Immature natural killer cell (primary cell): ENCODE measurements at places on chromosomes 2 and 18.

- no peaks in the 10 kb centered on the region for H3K27me3 ChIP-seq
- DNase-seq, result no peak
- H3K4me3 ChIP-seq, result no peak overlapping the region
- no peak overlapping the region for H3K27ac ChIP-seq
- no peaks in the 10 kb centered on the region for H3K4me1 ChIP-seq
- peaks cover 30% of the 10 kb centered on the region for H3K36me3 ChIP-seq
Measured at GRCh38 chr2:229798446-229799155, 84.2 kb upstream of the DNER start.

- H3K4me1 ChIP-seq, result no peaks in the 10 kb centered on the region
- peaks cover 1% of the 10 kb centered on the region for H3K27me3 ChIP-seq
- no peak overlapping the region for H3K4me3 ChIP-seq
- H3K27ac ChIP-seq, result no peak overlapping the region
- DNase-seq, result no peak
Measured at GRCh38 chr2:164671664-164672396, 50.5 kb upstream of the GRB14 start.

- no peak overlapping the region for H3K4me3 ChIP-seq
- peak; percentile 1 for DNase-seq
- no peaks in the 10 kb centered on the region for H3K27me3 ChIP-seq
- no peaks in the 10 kb centered on the region for H3K4me1 ChIP-seq
- H3K27ac ChIP-seq, result no peak overlapping the region
Measured at GRCh38 chr2:57516698-57517340, 529.8 kb upstream of the VRK2 start.

DNA sequence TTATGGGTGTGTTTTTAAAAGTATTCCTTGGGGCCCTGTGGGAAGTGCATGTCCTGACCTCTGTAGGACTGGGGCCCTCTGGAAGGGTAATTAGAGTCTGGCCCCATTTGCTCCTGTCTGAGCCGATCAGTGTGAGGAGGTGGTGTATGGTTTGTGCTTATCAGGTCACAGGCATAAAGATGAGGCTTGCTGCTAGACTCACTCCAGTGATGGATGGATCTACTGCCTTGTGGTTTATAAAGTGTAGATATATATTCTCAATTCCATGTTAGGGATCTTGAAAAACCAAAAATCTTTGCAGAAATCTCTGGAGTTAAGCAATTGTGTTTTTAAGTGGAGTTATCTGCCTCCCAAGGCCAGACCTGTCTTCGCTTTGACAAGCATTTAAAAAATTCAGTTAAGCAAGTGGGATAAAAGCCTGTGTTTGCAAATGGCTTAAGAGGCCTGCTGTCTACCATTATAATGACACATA, 182.4 kb downstream of the PTPRM start:
- no peak overlapping the region for H3K4me3 ChIP-seq
- peaks cover 7% of the 10 kb centered on the region for H3K27me3 ChIP-seq
- H3K27ac ChIP-seq, result no peak overlapping the region
- no peak for DNase-seq

DNA sequence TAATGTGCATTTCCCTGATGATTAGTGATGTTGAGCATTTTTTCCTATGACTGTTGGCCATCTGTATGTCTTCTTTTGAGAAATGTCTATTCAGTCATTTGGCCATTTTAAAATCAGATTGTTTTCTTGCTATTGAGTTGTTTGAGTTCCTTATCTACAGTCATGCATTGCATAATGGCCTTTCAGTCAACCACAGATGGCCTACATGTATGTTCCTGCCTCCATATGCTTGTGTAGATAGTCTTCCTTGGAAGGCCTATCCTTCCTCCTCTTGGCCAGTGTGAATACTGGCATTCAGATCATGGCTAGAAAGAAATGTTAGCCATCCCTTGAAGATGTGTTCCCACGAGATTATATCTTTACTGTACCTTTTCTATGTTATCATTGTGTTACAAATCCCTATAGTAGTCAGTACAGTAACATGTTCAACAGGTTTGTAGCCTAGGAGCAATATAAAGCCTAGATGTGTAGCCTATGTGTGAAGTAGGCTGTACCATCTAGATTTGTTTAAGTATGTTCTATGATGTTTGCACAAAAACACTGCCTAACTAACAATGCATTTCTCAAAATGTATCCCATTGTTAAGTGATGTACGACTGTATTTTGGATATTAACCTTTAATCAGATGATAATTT, 65.6 kb upstream of the CD302 start:
- no peak for DNase-seq
- H3K4me3 ChIP-seq, result no peak overlapping the region
- no peak overlapping the region for H3K27ac ChIP-seq
- H3K4me1 ChIP-seq, result no peaks in the 10 kb centered on the region
- H3K36me3 ChIP-seq, result peaks cover 51% of the 10 kb centered on the region
- H3K27me3 ChIP-seq, result no peaks in the 10 kb centered on the region

DNA sequence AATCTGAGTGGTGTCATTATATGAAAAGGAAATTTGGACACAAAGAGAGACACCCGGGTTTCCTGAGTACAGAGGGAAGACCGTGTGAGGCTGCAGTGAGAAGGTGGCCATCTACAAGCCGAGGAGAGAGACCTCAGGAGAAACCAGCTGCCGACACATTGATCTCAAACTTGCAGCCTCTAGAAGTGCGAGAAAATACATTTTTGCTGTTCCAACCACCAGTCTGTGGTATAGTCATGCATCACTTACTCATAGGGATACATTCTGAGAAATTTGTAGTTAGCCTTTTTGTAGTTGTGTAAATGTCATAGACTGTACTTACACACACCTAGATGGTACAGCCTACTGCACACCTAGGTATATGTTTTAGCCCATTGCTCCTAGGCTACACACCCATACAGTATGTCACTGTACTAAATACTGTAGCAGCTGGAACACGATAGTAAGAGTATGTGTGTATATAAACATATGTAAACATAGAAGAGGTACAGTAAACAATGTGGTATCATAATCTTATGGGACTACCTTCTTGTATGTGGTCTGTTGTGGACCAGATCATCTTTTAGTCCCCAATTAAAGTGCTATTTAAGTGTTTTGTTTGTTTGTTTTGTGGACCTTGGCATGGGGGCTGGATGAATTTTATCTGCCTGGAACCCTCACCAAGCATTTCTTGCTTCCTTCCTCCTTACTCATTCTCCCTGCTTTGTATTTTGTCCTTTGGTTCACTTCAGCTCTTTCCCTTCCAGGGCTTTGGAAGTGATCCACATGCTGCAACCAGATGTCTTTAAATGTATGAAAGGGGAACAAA, 38.3 kb upstream of the SESTD1 start:
- H3K27me3 ChIP-seq, result no peaks in the 10 kb centered on the region
- H3K4me3 ChIP-seq, result peak overlapping the region; percentile 66
- peak; percentile 40 for DNase-seq
- no peak overlapping the region for H3K27ac ChIP-seq
- no peaks in the 10 kb centered on the region for H3K36me3 ChIP-seq

- DNase-seq, result no peak
- no peak overlapping the region for H3K4me3 ChIP-seq
- no peaks in the 10 kb centered on the region for H3K36me3 ChIP-seq
- no peaks in the 10 kb centered on the region for H3K4me1 ChIP-seq
- H3K27me3 ChIP-seq, result peaks cover 8% of the 10 kb centered on the region
- H3K27ac ChIP-seq, result no peak overlapping the region
Measured at GRCh38 chr2:167729911-167730310, 517.5 kb downstream of the STK39 start.

DNA sequence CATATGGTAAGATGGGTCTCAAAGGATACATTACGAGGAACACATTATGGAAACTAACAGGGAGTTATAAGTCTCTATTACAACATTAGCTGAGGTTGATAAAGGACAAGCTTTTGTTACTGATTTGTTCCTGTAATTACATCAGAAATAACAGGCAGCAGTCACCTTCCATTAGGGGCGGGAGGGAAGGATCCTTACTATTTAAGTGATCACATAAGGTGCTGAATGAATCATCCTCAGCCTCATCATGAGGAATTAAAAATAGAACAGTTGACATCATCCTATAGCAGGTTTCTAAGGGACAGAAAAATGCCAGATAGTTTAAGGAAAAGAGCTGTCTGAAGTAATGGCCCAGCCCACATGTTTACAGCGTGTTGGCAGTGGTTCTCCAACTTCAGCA, 86.9 kb upstream of the MGAT5 start:
- H3K36me3 ChIP-seq, result no peaks in the 10 kb centered on the region
- H3K27ac ChIP-seq, result no peak overlapping the region
- no peaks in the 10 kb centered on the region for H3K27me3 ChIP-seq
- DNase-seq, result no peak

- H3K27me3 ChIP-seq, result peaks cover 19% of the 10 kb centered on the region
- no peak overlapping the region for H3K27ac ChIP-seq
- no peaks in the 10 kb centered on the region for H3K36me3 ChIP-seq
Measured at GRCh38 chr2:38178556-38179419, 102.8 kb upstream of the CYP1B1 start.

- peaks cover 33% of the 10 kb centered on the region for H3K4me1 ChIP-seq
- H3K27me3 ChIP-seq, result peaks cover 1% of the 10 kb centered on the region
- DNase-seq, result no peak
- no peaks in the 10 kb centered on the region for H3K36me3 ChIP-seq
Measured at GRCh38 chr2:25313711-25314513, 27.8 kb downstream of the DNMT3A start.

DNA sequence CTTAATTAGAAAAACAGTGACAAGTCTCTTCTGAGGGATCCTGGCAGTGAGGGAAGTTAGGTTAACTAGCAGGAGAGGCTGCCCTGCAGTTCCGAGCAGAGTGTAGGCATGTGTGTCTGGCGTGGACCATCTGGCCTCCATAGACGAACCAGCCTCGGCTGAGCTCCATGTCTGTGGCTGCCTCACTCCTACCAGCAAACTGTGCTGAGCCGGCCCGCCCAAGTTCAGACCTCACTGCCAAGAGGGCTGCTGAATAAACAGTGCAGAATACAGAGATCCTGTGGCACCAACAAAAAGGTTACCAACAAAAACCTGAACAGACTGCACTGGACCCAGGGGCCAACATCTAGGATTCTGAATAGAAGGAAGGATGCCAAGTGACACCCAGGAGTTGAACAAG, 27.3 kb downstream of the INO80C start:
- no peak for DNase-seq
- H3K4me3 ChIP-seq, result no peak overlapping the region

- no peaks in the 10 kb centered on the region for H3K4me1 ChIP-seq
- no peak overlapping the region for H3K27ac ChIP-seq
- no peaks in the 10 kb centered on the region for H3K27me3 ChIP-seq
- H3K4me3 ChIP-seq, result no peak overlapping the region
Measured at GRCh38 chr2:188326290-188326668, 34.6 kb downstream of the GULP1 start.

DNA sequence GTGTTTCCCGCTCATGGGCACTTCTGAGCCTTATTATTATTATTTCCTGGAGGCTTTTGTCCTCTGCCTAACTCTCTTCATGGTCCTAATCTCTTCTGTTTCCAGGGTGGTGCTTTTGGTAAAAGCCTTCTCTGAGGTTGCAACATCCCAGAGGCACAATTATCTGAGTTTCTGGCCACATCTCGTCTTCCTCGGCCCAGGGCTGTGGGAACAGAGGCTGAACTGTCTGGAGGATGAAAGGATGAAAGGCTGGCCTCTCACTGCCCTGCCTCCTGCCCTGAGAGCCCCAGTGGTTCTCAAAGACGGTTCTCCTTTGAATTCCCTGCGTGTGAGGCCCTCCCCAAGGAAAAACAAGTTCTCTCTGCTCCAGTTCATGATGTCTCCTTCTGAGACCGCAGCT, 13.8 kb downstream of the GYPC start:
- H3K36me3 ChIP-seq, result peaks cover 3% of the 10 kb centered on the region
- H3K27ac ChIP-seq, result peak overlapping the region; percentile 67
- H3K4me1 ChIP-seq, result peaks cover 91% of the 10 kb centered on the region
- H3K4me3 ChIP-seq, result no peak overlapping the region

DNA sequence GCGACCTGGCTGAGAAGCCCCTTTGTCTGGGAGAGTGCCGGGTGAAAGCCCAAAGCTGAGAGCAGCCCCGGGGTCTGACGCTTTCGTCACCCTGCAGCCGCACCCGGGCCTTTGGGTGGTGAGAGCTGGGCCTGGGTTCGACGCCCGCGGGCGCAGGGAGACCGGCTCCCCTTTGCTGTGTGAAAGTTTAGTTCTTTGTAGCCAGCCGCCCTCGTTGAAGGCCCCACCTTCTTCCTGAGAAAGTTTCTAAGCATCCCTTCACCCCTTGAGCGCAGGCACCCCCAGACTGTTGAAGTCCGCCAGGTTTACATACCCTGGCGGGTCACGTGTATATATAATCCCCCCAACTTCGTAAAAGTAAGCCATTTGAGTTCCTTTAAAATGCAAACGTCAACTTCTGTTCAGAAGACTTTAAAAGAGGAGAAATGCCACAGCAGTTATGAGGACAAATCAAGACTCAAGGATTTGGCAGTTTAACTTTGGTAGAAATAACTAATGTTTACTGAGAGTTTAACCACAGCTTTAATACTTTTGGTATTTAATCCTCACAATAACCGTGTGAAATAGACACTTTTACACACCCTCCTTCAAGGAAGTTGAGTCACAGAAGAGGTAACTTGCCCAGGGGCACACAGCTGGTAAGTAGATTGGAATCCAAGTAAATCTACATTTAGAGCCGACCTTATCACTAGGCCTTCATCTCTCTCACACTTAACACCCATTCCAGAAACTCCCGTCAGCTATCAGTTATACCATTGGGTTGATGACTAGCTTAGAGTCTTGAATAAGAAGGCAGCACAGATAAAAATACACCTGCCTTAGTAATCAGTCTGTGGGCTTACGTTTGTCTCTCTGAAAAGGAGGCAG, 1.1 kb upstream of the MBOAT2 start:
- DNase-seq, result no peak
- H3K27me3 ChIP-seq, result peaks cover 4% of the 10 kb centered on the region

DNA sequence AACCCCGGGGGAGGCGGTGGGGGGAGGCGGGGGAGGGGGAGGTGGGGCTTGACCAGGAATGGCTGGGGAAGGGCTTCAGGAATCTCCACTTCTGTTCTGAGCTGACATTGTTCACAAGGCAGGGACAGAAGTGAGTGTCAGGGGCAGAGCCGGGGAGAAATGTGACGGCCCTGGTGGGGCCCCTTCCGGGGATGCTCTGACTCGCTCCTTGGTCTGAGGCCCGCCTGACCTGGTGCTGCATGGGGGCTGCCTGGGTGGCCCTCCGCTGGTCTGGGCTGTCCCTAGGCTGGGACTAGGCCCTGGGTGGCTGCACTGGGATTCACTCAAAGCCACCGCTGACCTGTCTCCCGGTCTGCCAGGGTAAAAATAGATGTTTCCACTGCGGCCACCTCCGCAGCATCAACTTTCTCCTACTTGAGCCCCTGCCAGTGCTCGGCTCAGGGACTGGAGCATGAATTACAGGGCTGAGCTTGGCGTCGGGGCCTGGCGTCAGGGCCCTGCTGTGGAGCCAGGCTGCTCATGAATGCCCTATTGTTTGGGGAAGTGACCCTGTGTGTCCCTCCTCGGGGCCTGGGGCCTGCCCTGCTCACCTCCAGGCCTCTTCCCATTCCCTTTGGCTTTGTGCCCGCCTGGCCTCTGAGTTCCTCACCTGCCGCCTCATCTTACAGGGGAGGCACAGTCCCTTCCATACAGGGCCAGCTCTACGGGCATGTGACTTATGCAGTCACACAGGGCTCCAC, 247.5 kb downstream of the DYSF start:
- H3K27me3 ChIP-seq, result no peaks in the 10 kb centered on the region
- no peak overlapping the region for H3K27ac ChIP-seq
- H3K4me3 ChIP-seq, result no peak overlapping the region
- DNase-seq, result no peak
- H3K4me1 ChIP-seq, result no peaks in the 10 kb centered on the region
- H3K36me3 ChIP-seq, result no peaks in the 10 kb centered on the region
